Gastrocnemius medialis (tissue), 4 donors: ENCODE measurements at places on chromosomes 3 and 15. TPM values are rescaled to one million over a fixed set of nuclear protein-coding genes. Genes with fewer than 3 reads are reported as not detected.

DNA sequence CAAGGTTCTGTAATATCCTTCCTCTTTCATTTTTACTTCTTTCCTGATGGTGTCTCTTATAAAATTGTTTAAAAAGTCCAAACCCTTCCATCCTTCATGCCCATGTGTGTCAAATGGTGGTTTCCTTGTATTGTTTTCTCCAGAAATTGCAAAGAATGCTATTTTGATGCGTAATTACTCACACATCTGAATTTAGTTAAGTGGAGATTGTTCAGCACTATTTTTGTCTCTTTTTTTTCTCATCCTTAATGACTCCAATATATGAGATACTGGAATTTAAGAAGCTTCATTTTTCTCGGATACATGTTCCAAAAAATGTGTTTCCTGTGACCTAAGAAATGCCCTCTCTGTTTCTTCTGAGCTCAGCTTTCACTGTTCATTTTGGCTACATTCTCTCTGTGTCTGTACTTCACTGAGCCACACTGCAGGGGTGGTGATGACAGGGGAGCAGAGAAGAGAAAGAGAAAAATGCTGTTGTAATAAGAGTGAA, 799.8 kb downstream of the DIPK2A start:
- DNase-seq, result no peak
- no peak overlapping the region for H3K4me3 ChIP-seq
- no peaks in the 10 kb centered on the region for H3K27me3 ChIP-seq
- H3K4me1 ChIP-seq, result peaks cover 42% of the 10 kb centered on the region
- H3K36me3 ChIP-seq, result no peaks in the 10 kb centered on the region

DNA sequence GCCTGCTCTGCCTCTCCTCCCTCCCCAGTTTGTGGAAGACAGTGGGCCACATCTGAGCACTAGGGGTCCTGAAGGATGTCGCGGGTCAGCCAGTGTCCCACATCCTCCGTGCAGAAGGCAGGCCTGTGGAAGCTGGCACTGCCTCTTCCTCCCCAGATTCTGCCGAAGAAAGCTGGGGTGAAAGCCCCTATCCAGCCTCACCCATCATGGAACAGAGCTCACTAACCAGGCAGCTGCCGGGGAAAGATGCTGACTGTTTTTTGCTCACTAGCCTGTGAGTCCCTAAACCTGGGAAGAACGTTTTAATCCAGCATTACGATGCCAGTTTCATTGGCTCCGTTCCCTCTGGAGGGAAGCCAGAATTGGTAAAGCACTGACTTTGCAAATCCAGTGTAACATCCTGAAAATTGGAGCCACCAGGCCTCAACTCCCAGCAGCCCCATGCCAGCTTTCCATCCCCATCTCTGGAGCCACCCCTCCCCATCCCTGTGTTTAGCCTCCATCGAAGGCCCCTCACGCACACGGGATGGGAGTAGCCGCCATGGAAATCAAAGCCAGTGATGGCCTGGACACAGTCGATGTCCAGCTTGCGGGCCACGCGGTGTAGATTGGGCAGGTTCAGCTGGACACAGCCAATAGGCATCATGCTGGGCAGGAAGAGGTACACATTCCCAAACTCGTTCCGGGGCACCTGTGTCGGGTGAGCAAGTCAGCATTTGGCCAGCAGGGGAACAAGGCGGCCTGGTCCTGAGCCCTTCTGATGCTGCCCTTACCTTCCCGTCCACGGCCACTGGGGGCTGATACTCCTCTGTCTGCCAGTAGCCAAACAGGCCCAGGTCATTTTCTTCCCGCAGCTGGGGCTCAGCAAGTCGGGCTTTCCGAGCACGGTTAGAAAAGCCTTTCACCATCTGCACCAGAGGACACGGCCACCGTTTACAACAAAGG, 23.5 kb downstream of the TMEM43 start:
- peaks cover 24% of the 10 kb centered on the region for H3K4me1 ChIP-seq
- no peak overlapping the region for H3K4me3 ChIP-seq
- H3K27ac ChIP-seq, result no peak overlapping the region
- H3K27me3 ChIP-seq, result no peaks in the 10 kb centered on the region

- H3K4me3 ChIP-seq, result no peak overlapping the region
- no peaks in the 10 kb centered on the region for H3K36me3 ChIP-seq
- no peaks in the 10 kb centered on the region for H3K4me1 ChIP-seq
- DNase-seq, result no peak
- H3K27me3 ChIP-seq, result peaks cover 75% of the 10 kb centered on the region
- H3K27ac ChIP-seq, result no peak overlapping the region
Measured at GRCh38 chr3:147377412-147378367, 28.7 kb downstream of the ZIC4 start.

DNA sequence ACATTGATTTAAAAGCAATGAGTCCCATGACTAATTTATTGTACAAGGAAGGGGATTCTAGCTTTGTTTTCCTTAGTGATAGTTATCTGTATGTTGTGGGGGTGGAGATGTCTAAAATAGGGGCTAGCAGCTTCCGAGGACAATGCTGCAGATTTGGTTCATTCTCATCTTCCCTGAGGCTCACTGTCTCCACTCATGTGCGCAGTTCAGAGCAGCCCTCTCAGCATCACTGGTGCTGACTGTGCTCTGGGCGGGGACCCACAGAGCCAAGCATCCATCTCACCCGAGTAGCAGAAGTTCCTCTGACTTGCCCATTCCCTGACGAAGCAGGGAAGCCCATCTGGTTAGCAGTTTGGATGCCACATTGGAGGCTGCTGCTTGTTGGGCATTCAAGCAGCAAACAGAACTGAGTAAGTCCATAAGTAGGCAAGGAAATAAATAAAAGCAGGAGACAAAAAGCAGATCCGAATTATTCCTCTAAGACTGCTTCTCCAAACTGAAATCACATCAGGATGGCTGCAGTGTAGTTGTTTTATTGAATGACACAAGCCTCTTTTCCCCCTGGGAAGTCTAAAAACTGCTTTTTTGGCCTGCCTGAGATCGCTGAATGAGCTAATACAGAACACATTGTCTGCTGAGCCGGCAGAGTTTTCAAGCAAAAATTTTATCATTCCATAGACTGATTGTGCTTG, 27.5 kb downstream of the RARB start:
- H3K27ac ChIP-seq, result peak overlapping the region; percentile 50
- H3K27me3 ChIP-seq, result no peaks in the 10 kb centered on the region
- no peak for DNase-seq
- peaks cover 71% of the 10 kb centered on the region for H3K4me1 ChIP-seq

DNA sequence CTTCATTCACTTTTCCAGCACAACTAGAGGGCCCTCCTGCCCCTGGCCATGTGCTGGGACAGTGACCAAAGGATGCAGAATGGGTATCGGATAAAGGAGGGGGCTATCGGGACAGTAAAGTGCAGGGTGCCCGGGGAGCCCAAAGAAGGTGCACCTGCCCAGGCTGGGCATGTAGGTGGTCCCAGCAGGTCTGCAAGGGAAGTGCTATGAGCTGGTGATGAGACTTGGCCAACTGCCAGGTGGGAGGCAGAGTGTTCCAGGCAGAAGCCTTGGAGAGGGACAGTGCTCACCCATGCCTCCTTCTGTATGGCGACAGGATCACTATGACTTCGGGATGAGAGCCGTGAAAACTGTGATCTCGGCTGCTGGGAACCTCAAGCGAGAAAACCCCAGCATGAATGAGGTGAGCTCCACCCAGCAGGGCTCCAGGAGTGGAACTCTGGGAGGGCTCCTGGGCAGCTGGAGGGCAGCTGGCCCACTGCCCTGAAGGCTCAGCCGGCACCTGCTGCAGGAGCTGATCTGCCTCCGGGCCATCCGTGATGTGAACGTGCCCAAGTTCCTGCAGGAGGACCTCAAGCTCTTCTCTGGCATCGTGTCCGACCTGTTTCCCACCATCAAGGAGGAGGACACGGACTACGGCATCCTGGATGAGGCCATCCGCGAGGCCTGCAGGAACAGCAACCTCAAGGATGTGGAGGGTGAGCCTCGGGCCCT, 48.4 kb downstream of the DNAH1 start:
- peaks cover 7% of the 10 kb centered on the region for H3K36me3 ChIP-seq
- H3K27me3 ChIP-seq, result no peaks in the 10 kb centered on the region
- DNase-seq, result no peak
- no peak overlapping the region for H3K4me3 ChIP-seq

GRCh38 chr3:22373182-22373581, 622.2 kb upstream of the ZNF385D start:
- no peaks in the 10 kb centered on the region for H3K4me1 ChIP-seq
- no peaks in the 10 kb centered on the region for H3K36me3 ChIP-seq
- H3K27me3 ChIP-seq, result peaks cover 13% of the 10 kb centered on the region
- DNase-seq, result no peak
- H3K4me3 ChIP-seq, result no peak overlapping the region

DNA sequence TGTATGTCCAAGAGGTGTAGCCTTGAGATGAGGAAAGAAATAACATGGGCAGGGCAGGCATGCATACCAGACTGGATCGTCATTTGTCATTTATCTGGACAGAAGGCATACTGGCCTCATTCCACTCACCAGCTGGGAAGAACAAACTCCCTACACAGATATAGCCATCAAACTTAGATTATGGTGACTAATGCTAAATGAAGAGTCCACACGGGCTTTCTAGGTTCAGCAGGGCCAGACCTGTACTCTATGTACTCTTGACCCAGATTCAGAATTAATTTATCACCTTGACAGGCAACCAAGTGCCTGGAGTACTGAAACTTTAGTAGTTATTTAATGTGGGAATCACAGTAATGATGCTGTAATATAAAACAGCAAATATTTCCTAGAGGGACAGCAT, 164.3 kb upstream of the IL12A start:
- H3K4me3 ChIP-seq, result no peak overlapping the region
- peaks cover 17% of the 10 kb centered on the region for H3K4me1 ChIP-seq
- peak overlapping the region; percentile 19 for H3K27ac ChIP-seq
- H3K36me3 ChIP-seq, result no peaks in the 10 kb centered on the region
- peak; percentile 83 for DNase-seq

DNA sequence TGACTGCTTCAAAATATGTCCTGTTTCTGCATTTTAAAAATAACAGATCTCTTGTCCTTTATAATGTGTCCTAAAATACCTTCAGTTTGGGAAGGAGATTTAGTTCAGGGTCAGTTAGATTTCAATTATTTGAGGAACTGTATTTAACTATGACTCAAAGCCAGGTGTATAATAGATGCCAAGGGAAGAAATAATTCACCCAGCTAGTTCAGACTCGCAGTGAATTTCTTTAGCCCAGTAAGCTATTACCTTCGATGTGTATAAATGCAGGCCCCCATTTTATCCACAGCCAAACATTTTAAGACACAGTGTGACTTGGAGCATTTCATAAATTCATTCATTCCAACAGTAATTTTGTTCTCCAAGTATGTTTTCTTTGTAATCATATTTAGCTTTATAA, 458.0 kb downstream of the ZNF385D start:
- no peaks in the 10 kb centered on the region for H3K27me3 ChIP-seq
- DNase-seq, result no peak
- H3K36me3 ChIP-seq, result no peaks in the 10 kb centered on the region
- no peak overlapping the region for H3K4me3 ChIP-seq
- H3K27ac ChIP-seq, result no peak overlapping the region
- H3K4me1 ChIP-seq, result no peaks in the 10 kb centered on the region

DNA sequence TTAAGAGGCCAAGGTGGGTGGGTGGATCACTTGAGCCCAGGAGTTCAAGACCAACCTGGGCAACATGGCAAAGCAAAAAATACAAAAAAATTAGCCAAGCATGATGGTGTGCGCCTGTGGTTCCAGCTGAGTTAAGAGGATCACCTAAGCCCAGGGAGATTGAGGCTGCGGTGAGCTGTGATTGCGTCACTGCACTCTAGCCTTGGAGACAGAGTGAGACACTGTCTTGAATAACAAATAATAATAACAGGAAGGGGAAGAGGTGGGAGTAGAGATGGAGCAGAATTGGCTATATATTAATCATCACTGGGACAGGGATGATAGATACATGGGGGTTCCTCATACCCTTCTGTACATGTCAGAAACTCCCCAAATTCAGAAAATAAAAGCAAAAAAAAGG, 23.8 kb upstream of the NMB start:
- H3K36me3 ChIP-seq, result no peaks in the 10 kb centered on the region
- no peak for DNase-seq
- no peaks in the 10 kb centered on the region for H3K27me3 ChIP-seq

- no peak overlapping the region for H3K27ac ChIP-seq
- no peak overlapping the region for H3K4me3 ChIP-seq
- H3K27me3 ChIP-seq, result no peaks in the 10 kb centered on the region
- peaks cover 76% of the 10 kb centered on the region for H3K36me3 ChIP-seq
- H3K4me1 ChIP-seq, result peaks cover 12% of the 10 kb centered on the region
Measured at GRCh38 chr3:179599531-179599930, 4.9 kb downstream of the MRPL47 start.

DNA sequence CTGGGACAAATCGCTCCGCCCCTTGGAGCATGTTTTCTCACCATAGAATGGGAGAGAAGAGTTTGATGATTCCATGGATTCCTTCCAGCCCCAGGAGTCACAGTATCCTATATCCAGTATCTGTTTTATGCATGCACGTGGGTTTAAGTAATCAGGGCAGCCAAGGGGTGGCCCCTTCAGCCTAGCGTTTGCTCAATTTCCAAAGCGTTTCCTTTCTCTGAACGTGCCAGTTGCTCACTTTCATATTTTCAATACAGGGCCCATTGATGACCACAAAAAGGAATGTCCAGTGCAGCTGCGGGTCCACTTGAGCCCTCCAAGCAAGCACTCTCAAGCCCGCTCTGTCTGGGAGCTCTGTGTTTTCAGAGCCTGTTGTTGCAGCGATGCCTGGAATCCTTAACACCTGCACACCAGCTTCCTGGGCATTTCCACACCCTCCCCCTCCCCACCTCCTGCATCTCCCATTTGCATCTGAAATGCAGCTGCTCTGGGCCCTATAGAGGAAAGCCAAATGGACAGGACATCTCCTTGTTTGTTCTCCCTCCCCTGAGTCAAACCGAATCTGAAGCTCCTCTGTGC, 164.3 kb upstream of the LPP start:
- H3K36me3 ChIP-seq, result no peaks in the 10 kb centered on the region
- H3K4me1 ChIP-seq, result peaks cover 16% of the 10 kb centered on the region
- DNase-seq, result no peak
- H3K4me3 ChIP-seq, result no peak overlapping the region

GRCh38 chr15:100784493-100785180, 95.0 kb upstream of the ALDH1A3 start:
- no peak for DNase-seq
- H3K4me1 ChIP-seq, result no peaks in the 10 kb centered on the region
- no peaks in the 10 kb centered on the region for H3K36me3 ChIP-seq
- no peaks in the 10 kb centered on the region for H3K27me3 ChIP-seq

DNA sequence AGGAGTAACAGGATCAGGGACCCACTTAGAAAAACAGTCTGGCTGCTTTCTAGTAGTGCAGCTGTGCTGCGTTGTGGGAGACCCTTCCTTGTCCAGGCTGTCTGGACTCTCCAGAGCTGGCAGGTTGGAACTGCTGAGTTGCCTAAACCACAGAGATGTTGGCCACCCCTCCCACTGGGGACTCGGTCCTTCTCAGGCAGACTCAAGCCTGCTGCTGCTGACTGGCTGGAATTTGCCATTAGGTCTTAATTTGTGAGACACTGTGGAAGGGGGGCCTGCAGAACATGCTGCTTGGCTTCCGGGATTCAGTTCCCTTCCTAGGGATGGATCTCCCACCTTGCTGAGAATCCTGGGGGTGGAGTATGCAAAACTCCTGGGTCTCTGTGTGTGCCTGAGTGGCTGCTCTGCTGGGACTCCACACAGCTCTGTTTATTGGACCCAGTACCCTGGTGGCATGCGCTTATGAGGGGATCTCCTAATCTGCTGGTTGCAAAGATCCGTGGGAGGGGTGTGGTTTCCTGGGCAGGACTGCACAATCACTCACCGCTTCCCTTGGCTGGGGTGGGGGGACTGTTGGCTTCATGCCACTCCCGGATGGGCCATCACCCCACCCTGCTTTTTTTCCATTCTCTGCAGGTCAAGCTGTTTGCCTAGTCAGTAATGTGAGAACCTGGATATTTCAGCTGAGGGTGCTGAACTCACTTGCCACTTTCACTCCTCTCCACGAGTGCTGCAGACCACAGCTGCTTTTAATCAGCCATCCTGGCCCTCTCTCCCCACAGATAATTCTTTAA, 150.5 kb downstream of the CFAP20DC start:
- H3K4me1 ChIP-seq, result no peaks in the 10 kb centered on the region
- H3K27me3 ChIP-seq, result no peaks in the 10 kb centered on the region

The SPCS1 gene
- total RNA-seq, result 188 TPM

The CPNE9 gene
- total RNA-seq, result not detected

The SNX22 gene
- not detected for total RNA-seq

The SLC6A1 gene
- total RNA-seq, result 0.31 TPM

The GASK1A gene
- 0.52 TPM for total RNA-seq
